ENCODE measurements at places on chromosomes 3 and 15.
A peak's percentile ranks its signal among the peaks of the same experiment; 100 is the strongest.

DNA sequence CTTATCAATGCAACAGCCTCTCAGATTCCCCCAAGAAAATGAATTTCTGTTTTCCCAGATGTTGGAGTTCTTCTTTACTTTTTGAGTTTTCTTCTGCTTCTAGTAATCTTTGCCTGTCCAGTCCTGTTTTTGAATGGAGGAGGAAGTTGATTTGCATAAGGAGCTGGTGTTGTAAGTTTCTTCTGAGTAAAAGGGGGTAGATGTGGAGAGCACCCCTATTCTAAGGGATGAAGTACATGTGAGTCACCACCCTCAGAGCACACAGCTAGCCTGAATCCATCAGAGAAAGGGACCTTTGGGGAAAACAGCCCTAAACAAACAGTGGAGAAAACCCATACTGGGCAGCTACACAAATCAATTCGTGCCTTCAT lies 34.5 kb downstream of the ACAA1 start:
- DNase-seq: no peak

- no peak for DNase-seq
Observed at GRCh38 chr3:182325213-182325950, 467.9 kb upstream of the ATP11B start.

GRCh38 chr3:152315623-152316022 lies 46.9 kb downstream of the MBNL1 start:
- DNase-seq: no peak

- DNase-seq: no peak
Observed at GRCh38 chr15:47460795-47461573, 256.3 kb upstream of the SEMA6D start.

DNA sequence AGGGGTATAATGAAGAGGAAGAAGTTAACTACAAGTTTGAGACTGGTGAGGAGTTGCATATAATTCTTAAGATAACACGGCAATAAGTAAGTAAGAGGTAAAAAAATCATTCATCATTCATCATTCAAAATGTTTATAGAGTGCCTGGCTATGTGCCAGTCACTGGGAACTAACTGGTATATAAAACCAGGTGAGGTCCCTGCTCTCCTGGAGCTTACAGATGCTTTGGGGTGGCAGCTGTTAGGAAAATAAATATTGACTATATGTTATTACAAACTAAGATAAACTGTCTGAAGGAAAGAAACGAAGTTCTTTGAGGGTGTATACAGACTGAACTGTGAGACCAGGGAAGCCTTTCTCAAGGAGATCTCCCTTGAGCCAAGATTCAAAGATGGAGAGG lies 2.9 kb downstream of the CASR start:
- DNase-seq: no peak

- DNase-seq: no peak
Observed at GRCh38 chr15:32852771-32853170, 135.0 kb downstream of the GREM1 start.

GRCh38 chr3:50295553-50296431 lies 3.4 kb downstream of the HYAL3 start:
- no peak for DNase-seq

GRCh38 chr3:172855037-172855436 lies 104.5 kb downstream of the ECT2 start:
- DNase-seq: no peak

- no peak for DNase-seq
Observed at GRCh38 chr3:10273702-10274305, 18.9 kb downstream of the GHRL start.

GRCh38 chr3:180320631-180321030 lies 281.3 kb upstream of the TTC14 start:
- DNase-seq: no peak

GRCh38 chr3:127454968-127455367 lies 135.6 kb downstream of the TPRA1 start:
- DNase-seq: no peak

DNA sequence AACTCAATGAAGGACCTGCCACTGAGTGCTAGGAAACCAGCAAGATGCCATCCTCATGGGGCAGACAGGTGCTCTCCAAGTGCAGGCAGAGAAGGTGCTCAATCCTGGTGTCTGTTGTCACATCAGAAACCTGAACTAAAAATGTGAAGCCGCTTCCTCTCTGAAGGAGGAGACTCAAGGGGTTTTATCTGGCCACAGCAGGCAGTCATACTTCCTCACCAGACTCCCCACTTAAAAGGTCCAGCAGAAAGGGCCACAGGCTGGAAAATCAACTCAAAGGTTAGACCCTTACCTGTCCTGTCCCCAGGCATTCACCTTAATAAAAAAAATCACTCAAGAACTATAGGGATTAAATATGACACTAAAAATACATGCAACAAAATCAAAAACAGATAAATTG lies 4.8 kb downstream of the CCDC12 start:
- no peak for DNase-seq

- DNase-seq: no peak
Observed at GRCh38 chr15:50066202-50066601, 52.8 kb downstream of the ATP8B4 start.

- no peak for DNase-seq
Observed at GRCh38 chr3:124413989-124414598, 316.2 kb upstream of the UMPS start.

DNA sequence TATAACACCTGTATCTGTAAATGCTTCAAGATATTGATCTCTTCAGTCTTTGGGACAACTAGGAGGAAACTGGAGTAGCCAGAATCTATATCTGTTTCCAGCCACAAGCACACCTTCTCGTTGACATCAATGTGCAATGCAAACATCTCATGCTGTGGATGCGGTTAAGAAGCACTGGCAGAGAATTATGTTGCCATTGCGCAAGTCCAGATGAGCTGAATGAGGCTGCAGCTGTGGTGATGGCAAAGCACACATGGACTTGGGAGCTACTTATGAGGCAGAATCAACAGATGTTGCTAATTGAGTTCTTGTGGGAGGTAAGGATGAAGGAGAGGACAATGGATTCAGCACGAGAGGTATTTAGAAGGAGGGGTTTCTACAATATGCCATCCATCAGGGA lies 90.9 kb downstream of the STRIT1 start:
- no peak for DNase-seq

DNA sequence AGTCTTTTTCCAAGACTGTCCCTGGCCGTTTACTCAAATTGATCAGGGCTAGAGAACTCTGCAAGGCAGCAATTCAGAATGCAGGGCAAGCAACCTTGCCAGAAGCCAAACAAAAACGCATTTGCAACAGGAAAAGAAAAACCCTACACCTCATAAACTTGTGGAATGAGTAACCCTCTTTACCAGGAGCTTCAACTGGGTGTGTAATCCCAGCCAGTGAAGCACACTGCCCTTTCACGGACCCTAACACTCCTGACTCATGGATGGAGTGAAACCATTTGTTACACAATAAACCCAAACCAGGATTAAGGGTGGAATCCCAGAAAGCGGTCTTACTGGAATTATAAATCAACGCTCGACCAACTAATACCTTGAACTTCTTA lies 14.8 kb upstream of the LDHAL6B start:
- no peak for DNase-seq

DNA sequence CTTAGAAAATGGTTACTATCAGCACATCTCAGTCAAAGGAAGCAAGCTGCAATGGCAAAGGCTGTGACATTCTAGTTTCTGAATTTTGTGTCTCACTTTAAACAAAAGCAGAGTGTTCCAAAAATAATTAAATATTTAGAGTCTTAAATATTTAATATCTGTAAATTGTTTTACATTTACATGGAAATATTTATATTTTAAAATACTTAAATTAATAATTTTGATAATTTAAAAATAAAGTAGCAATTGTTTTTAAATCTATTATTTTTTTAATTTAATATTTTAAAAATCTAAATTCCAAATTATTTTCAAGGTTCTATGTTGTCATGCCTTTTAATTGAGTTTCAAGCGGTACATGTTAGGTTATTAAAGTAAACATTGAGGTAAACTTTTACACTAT lies 843.1 kb downstream of the ROBO1 start:
- no peak for DNase-seq

DNA sequence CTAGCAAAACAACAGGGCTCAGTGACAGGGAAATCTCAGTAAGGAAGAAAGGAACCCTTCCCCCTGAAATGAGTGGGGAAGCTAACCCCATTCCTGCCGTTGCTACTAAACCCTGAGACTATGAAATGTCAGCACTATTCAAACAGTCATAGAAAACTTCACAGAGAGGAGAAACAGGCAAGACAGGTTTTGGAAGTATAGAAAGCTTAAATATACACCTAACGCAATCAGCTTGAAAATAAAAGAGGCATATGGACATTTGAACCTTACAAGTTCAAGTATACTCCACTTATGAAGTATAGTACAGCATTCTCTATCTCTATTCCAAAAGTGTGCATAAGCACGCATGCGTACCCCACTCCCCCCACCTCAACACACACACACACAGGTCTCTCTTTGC lies 17.6 kb upstream of the FRMD4B start:
- DNase-seq: no peak

DNA sequence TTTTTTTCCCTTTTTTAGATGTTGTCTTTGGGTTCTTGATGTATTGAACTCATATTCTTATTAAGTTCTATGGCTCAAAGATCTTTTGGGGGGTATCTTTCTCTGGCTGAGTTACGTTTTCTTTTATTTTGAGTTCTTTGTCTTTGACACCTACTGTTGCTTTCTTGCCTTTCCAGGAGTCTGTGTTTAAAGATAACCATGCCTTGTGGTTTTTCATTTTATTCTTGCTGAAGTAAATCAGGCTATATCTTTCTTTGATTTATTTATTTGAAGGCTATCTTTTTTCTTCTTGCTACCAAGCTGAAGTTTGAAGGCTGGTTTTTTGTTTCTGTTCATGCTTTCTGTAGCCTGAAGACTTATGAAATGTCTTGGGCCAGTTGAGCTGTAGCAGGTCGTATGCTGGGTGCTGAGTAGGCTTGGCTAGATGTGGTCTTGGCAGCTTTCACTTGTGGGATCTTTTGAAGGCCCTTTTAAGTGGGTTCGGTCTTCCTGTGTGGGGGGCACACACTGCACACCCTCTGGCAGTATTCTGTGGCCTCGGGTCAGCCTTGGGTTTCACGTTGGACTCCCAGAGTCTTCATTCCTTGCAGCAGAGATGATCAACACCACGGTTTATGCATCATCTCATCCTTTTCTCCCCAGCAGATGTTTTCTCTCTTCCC lies 17.5 kb downstream of the SLCO3A1 start:
- no peak for DNase-seq

DNA sequence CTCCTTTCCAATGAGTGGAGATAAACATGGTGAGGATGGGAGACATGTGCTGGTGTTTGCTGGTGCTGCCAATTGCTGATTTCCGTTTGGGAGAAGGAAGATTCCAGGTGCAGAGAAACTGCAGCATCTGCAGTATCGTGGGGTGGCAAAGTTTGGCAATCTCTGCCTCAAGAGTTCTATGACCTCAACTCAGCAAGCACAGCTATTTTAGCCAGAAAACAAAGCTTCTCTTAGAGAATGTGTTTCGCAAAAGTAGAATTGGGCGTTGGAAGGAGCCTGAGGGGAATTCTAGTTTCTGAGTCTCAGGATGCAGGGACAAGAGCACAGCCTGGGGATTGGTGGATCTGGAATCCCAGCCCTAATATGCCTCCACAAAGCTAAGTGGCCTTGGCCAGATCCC lies 18.2 kb upstream of the SHC4 start:
- DNase-seq: no peak

GRCh38 chr3:149604125-149604875 lies 53.5 kb downstream of the WWTR1 start:
- no peak for DNase-seq

DNA sequence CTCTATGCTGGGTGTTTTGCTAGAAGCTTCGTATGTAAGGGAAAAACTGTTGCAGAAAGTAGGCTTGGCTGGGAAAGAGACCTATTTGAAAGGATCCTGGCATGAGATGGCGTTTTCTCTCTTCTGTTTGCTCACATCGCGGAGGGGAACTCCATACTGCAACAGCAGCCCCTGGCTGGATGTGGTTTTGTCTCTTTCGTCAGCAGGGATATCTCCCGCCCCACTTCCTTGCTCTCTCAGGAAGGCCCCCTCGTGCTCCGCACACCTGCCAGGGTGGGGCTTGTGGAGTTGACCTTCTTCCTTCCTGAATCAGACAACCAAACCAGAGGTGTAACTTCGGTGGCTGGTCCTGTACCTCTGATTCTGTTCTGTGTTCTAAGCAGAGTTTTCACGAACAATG lies 26.4 kb upstream of the MYZAP start:
- DNase-seq: no peak

DNA sequence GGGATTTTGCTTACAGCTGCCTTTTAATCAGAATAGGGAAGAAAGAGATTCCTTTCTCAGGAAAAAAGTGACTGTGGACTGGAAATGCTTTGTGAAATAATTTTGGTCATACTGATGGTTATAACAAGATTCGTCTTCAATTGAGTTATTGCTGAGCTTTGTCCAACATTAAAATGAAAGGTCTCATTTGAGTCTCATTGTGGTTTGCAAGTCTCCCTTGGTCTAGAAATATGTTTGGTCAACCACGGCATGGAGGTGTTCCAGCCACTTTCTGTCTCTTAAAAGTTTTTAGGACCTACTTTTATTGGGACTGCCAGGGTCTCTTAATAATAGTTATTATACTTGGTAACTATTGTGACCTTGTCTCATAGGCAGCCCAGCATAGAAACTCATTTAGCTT lies 15.3 kb downstream of the FLNB start:
- no peak for DNase-seq

GRCh38 chr3:113531826-113532697 lies at the start of gene SIDT1:
TSS of gene SIDT1 (plus strand) at chr3:113532555. CDS start at chr3:113533022, 467 bp downstream.
- peak; percentile 36 for DNase-seq

GRCh38 chr3:81339040-81339845 lies 422.2 kb downstream of the GBE1 start:
- no peak for DNase-seq

DNA sequence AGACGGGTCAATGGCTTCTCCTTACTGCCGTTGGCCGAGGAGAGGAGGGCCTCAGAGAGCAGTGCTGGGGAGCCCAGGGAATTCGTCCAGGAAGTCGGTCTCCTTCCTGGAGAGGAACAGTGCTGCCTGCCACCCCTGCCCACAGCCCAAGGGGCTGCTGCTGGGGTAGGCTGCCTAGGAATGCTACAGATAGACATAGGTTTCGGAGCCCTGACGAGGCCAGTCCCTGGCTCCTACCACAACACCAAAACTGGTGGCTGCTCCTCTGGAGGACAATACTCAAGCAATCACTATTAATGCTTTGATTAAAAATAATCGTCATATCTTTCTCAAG lies 30.5 kb downstream of the ANP32A start:
- no peak for DNase-seq

DNA sequence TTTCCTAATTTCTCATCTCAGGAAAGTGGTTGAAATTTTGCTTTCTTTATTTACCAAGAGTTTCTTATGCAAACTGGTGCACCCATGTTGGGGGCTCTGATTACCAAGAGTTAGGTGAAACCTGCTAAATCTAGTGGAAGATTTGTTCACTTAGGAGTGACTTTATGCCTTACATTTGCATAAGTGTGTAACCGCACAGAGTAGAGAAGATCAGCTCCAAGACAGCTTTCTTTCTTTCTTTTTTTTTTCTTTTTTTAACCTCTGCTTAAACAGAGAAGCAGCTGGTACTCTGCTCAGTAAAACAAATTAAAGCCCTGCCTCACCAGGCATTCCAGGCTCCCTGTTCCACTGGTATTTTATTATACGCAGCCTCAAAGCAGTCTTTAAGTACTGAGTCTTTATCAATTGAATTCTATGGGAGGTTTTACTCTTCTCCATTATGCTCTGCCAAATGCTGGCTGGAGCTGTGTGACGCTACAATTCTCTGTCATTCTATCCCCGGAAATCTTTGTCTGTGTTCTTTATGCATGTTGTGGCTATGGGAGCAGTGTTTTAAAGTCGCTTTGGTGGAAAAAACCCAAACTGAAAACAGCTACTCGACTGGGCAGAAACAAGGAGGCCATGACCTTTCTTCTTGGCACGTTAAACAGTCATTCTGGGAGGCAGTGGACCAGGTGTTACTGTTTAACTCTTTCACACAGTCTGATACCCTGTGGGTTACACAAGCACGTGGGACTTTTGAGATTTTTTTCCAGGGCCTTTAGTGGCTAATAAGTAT lies 55.2 kb upstream of the GBE1 start:
- no peak for DNase-seq

All from stimulated activated CD4-positive, alpha-beta T cell treated with anti-CD3 and anti-CD28 coated beads, TNF-alpha, amount 100 ng/mL, for 1 hour (primary cell).